MCF 10A (cell line): ENCODE measurements at places on chromosomes 6 and 20. TPM values are rescaled to one million over a fixed set of nuclear protein-coding genes. Genes with fewer than 3 reads are reported as not detected.

DNA sequence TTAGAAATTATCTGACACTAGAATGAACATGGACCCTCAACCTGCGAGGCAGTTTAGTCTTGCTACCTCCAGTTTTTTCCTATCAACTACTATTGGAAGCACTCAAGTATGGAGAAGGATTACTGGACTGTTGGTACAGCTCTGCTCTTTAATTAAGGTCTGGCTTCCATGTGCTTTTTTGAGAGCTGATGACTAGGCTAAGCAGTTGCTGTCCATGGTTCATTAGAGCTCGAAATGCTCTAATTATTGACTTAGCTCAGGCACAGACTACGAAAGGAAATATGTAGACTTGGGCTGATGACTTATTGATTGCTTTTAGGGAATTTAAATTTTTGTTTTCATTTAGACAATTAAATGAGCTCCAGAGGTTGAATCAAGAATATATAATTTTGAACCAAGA, 1281.6 kb downstream of the HACE1 start:
- DNase-seq = no peak

DNA sequence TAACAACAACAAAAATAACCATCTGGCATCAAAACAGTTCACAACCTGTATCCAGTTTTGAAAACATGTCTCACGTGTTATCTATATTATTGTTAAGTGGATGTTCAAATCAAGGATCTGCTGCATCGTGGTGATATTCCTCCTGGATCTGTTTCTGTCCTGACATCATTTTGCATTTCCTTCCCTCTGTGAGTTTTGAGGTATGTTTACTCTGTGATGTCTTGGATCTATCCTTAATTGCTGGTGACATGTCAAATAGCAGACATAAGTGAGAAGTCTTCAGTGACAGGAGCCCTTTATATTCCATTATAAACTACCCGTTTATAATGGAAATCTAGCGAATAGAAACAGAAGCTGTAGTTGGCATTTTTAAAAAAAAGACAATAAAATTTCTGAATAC, 381.8 kb upstream of the NOX3 start:
- no peak for DNase-seq

- DNase-seq = no peak
Measured at GRCh38 chr6:149717255-149717587, 680 bp downstream of the LATS1 start.

DNA sequence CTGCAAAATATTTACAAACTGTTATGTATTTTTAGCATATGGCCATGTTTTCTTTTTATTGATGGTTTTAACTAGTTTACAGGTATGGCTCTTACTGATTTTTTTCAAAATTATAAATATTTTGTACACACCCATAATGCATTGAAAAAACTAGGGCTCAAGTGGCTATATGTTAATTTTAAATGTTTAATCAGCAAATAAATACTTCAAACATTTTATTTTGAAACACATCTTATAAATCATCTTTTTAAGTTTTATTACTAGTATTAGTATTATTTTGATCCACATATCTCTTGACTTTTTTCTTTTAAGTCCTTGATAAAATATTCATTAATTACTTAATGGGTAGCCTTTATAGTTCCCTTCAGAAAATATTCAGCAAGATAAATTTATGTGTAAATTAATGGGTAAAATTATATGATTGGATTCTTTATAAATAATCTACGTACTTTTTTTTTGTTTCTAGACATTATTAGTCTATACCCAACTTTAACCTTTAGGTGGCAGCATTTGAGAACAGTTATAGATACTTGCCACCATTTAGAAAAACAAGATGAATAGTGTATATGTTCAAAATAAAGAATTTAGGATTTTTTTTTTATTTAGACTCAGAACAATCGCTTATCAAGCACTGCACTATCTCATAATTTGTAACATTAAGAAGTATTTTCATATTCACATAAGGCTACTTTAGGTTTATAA, 241.9 kb downstream of the ADGRB3 start:
- peak; percentile 22 for DNase-seq

Gene FHL5
- not detected in 2 replicates for total RNA-seq
